ENCODE measurements at places on chromosomes 13 and 19.

- no peak for DNase-seq
These were observed 154.8 kb downstream of the TBC1D4 start for GRCh38 chr13:75327135-75327510.

DNA sequence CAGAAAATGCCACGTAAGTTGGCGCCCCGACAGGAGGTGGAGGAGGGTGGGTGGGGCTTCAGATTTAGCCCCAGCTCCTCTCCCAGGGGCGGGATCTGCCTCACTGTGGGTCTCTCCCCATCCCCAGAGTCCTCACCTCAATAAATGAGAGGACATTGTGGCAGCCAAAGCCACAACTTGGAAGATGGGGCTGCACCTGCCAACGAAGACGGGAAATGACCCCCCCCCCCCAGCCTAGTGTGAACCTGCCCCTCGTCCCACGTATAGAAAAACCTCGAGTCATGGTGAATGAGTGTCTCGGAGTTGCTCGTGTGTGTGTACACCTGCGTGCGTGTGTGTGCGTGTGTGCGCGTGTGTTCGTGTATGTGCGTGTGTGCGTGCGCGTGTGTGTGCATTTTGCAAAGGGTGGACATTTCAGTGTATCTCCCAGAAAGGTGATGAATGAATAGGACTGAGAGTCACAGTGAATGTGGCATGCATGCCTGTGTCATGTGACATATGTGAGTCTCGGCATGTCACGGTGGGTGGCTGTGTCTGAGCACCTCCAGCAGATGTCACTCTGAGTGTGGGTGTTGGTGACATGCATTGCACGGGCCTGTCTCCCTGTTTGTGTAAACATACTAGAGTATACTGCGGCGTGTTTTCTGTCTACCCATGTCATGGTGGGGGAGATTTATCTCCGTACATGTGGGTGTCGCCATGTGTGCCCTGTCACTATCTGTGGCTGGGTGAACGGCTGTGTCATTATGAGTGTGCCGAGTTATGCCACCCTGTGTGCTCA lies 1.5 kb upstream of the TRAPPC5 start:
- DNase-seq: peak; percentile 59

GRCh38 chr13:106656186-106656585 lies 88.2 kb upstream of the ARGLU1 start:
- no peak for DNase-seq

- DNase-seq: peak; percentile 91
These were observed 10.7 kb downstream of the PTGIR start for GRCh38 chr19:46614114-46614722.

GRCh38 chr13:50291611-50292010 lies 276.4 kb downstream of the KCNRG start:
- DNase-seq: no peak

DNA sequence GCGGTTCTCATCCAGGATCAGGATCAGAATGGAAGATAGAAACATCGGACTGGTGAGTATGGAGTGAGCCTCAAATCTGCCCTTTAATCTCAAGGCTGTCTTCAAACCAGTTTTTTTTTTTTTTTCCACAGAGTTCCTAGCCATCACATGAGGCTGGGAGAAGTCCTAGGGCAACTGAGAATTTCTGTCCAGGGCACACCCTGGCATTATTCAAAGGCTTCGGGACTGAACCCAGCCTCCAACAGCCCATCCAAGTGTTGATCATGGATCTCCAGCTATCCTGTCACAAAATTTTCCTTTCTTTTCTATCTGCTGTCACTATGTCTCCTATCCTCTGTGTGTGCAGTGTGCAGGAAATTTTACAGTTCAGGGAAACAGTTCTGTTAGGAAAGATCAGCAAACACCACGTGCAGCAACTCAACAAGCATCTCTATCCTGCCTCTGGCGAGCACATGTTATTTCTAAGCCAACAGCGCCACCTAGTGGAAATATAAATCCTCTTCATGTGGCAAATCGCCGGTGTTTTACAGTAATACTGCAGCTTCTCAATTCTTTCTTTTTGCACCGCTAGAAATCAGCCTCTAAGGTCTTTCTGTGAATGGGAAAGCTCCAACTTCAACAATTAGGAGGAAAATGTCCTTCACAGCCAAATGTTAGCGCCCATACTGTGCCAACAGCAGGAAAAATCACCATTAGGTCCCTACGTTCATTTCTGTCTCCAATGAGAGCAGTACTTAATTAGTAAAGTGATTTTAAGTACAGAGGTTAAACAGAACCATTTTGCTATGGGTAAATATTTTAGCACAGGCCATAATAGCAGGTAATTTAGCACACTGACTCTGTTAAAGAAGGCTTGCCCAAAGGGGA lies 21.4 kb upstream of the ZNF181 start:
- DNase-seq: no peak

- no peak for DNase-seq
These were observed 1407.7 kb downstream of the EFNB2 start for GRCh38 chr13:105127732-105128131.

- no peak for DNase-seq
These were observed 47.1 kb downstream of the TGDS start for GRCh38 chr13:94548821-94549231.

DNA sequence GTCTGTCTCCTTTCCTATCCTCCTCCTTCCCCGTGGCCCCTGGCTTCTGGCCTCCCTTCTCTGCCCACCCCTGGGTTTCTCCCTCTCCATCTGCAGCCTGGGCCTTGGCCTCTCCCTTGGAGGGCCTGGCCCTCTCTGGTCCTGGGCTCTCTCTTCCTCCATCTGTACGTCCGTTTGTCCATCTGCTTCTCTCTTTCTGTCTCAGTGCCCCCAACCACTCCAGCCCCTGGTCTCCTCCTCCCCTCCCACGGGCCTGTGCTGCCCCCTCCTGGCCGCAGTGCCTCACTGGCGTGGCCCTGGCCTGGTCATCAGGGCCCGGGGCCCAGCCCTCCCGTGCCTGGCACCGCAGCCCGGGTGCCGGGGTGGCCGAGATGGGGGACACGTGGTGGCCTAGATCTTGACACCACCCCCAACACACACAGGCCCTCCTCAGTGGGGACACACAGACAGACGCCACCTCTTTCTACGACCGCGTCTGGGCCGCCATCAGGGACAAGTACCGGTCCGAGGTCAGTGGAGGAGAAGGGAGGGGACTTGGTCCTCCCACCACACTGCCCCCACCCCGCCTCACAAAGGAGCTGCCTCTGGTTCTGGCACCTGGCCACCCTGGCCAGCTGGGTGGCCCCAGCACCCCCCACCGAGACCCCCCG lies 11.3 kb downstream of the PRKCSH start:
- peak; percentile 80 for DNase-seq

DNA sequence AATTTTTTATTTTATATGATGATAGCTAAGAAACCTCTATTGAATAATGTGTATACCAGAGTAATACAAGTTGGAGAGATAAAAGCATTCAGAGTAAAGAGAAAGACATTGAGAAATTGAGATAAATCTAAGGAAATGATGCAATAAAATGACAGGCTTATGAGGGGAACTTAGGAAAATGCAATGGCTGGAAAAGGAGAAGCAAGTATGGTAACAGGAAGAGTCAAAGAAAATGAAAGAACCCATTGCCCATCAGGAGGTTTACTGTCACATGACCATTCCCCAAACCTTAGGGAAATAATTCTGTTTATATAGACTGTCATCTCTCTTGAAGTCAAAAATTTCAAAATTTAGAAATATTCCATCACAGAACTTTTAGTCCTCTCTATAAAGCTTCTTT lies 808.0 kb upstream of the PRR20A start:
- DNase-seq: no peak

- DNase-seq: no peak
These were observed 1.5 kb upstream of the ELOF1 start for GRCh38 chr19:11560404-11561051.

- DNase-seq: no peak
These were observed 562 bp downstream of the IQCN start for GRCh38 chr19:18273561-18274218.

- no peak for DNase-seq
These were observed 24.4 kb upstream of the OR7C2 start for GRCh38 chr19:14916848-14917247.
